ENCODE measurements at places on chromosomes 11 and 22.

GRCh38 chr22:43881091-43882061, 10.4 kb downstream of the PNPLA5 start:
- no peak for DNase-seq

DNA sequence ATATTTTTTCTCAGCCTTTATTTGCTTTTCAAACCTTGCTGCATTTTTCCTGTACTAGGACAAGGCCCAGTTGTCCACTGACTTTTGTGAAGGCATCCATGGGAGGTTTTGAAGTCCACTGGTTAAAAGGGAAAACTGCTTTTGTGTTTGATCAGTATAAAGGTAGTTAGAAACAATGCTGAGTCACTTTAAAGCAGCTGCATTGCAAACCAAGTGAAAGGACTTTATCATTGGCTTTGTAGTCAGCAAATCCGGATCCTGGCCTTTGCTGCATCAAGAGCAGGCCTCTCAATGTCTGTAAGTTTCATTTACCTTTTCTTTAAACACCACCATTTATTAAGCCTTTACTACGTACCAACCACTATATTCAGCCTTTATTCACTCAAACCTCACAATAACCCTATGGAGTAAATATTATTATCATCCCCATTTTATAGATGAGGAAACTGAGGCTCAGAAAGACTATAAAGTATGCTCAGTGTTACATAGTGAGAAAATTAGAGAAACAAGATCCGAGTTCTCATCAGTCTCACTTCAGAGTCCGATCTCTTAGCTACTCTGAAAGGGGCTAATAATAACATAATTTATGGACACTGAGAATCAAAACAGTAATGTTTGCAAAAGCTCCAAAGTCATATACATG, 60.6 kb upstream of the HSD17B12 start:
- DNase-seq: no peak

DNA sequence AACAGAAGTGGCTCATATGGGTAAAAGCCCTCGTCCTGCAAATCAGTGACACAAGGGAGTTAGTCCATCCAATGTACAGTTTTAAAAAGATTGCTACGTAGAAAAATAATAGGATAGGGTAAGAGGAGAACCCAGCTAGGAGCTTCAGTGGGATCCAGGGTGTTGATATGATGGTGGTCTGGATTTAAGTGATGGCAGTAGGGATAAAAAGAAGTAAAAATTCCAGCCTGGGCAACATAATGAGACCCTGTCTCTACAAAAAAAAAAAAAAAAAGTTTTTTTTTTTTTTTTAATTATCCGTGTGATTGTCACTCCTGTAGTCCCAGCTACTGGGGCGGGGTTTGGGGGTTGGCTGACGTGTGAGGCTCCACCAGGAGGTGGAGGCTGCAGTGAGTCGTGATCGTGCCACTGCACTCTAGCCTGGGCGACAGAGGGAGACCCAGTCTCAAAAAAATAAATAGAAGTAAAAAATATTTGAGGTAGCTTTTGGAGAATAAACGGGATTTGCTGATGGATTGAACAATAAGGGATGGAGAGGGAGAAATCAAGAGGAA, 7.0 kb upstream of the L3MBTL2 start:
- DNase-seq: no peak

- DNase-seq: no peak
These were observed 5.1 kb downstream of the JAML start for GRCh38 chr11:118219732-118220131.

DNA sequence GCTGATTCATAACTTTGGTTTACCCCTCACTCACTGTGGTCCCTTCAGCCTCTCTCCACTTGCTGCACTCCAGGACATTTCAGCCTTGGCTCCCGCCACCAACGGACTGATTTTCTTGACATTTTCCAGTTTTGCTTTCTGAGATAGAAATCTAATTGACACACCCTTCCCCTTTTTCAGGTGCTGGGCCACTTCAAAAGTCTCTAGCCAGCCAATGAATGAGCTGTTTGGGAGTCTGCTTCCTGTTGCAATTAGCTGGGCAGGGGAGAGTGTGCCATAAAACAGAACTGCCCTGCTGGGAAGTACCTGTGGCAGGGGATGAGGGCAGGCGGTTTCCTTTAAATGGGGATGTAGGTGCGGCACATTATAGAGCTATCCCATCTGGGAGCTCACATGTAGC, 21.1 kb upstream of the PLET1 start:
- no peak for DNase-seq

GRCh38 chr11:77990981-77991380, 3.5 kb downstream of the INTS4 start:
- DNase-seq: no peak

DNA sequence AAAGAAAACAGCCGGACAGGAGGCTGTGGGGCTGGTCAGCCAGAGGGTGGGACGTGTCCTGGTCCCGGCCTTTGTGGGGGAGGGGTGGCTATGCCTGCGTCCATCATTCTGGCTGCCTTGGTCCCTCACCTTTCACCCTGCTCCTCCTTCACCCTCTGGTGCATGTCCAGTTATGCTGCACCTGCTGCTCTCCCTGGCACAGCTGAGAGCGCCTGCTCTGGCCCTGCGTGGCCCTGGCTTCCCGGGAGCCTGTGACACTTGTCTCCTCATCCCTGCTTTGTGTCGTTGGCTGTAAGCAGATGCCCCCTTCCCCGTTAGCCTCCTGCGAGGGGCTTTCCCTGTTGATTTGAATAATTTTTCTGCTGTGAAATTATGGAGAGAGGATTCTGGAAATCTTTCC, 16.6 kb downstream of the PHRF1 start:
- no peak for DNase-seq

GRCh38 chr22:27930331-27931060, 11.4 kb upstream of the PITPNB start:
- no peak for DNase-seq

DNA sequence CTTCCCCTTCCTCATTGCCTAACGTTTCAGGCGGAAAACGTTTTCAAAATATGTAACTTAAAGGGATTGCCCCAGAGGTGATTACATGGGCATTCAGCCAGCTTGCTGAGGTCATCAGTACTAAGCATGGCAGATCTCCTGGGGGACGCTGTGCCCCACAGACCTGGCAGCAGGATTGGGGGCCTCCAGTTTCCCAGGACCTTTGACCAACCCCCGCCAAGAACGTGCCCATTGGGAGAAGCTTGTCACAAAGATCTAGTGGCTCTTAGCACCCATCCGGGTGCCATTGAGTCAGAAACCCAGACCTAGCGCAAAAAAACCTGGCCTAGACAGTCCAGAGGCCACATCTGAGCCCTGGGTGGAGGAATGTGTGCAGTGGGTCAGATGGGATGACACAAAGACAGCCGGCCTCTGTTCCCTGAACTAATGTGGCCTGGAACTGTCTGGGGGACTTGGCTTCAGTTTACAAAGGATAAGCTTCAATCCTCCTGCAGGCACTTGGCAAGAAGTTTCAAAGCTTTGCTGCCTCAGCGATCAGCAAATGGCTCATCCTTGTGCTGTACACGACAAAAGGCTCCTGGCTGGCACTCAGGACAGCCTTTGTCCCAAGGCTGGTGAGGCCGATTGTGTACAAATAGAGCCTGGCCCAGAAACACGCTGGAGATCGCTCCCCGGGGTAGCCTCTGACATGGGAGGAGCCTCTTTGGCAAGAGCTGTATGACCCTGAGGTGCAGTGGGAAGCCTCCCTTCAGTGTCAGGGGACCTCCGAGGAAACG, 9.5 kb downstream of the C1QTNF6 start:
- no peak for DNase-seq

DNA sequence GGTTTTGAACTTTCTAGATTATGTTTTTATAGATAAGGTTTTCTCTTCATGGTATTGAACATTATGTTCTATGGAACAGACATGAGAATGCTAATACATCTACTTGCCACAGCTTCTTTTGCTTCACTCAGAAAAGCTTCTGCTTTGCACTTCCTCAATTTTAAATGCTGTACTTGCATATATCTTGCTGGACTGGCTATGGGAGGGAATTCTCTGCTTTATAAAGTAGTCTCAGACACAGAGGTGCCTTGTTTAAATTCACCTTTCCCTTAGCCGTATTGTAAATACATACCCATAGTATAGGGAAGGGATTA, 173.9 kb downstream of the DDX10 start:
- no peak for DNase-seq

GRCh38 chr11:102767800-102768199, 12.6 kb downstream of the MMP10 start:
- no peak for DNase-seq

GRCh38 chr11:103673773-103674172, 362.7 kb upstream of the DDI1 start:
- DNase-seq: peak; percentile 20

GRCh38 chr11:27254744-27255446, 108.1 kb downstream of the CCDC34 start:
- peak; percentile 58 for DNase-seq

DNA sequence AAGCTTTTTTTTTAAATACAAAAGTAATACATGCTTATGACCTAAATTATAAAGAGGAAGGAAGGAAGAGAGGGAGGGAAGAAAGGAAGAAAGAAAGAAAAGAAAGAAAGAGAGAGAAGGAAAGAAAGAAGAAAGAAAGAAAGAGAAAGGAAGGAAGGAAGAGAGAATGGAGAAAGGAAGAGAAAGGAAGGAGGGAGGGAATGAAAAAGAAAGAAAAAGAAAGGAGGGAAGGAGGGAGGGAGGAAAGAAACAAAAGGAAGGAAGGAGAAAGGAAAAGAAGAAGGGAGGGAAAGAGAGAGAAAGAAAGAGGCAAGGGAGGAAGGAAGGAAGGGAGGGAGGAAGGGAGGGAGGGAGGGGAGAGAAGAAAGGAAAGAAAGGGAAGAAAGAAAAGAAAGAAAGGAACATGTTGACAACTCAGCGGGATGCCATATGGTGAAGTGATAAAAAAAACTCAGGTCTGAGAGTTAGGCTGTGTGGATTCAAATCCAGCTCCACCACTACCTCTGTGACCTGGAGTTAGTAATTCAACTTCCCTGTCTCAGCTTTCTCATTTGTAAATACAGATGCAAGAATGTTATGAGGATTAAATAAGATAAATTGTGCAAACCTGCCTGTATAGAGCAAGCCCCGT, 9.6 kb upstream of the EED start:
- no peak for DNase-seq

DNA sequence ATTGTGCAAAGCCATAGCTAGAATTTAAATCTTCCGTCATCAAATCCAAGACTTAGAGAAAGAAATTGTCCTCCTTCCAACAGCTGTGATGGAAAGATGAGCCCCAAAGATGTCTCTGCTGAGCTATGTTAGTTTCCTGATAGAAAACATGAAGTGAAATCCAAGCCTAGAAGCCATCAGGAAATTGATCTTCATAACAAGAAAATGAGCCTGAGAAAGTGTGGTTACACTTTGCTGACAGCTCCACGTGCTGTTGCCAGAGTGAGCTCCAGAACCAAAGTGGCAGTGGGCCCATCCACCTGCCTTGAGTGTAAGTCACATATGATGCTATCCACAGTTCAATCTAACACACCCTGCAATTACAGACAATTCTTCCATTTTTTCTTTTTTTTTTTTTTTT, 58.0 kb upstream of the UBASH3B start:
- no peak for DNase-seq

DNA sequence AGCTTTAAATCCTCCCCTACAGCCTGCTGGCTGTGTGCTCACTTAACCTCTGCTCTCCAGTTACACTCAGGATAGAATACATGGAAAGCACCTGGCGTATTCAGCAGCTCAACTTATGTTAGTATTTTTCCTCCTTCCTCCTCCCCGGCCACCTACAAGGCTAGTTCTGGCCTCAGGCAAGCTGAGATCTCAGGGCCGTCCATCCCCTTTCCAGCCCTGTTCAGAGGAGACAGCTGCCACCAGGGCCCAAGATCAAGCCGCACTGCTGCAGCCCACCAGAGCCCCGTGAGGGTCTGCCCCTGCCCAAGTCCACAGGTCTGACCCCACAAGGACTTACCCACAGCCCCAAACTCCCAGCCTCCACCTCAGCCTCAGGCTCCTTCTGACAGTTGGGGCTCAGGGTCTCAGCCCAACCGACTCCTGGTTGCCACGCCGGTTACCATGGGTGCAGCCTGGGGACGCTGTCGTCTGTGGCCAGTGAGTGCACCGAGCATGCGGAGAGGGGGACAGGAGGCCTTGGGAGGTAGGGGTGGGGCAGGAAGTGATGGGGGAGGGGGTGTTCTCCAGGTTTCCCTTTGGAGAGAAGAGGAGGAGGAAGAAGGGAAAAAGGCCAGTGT, at the start of gene C11orf16:
TSS of gene C11orf16 (minus strand) at position 384 of the 617 bp plus-strand sequence. CDS start 639 bp downstream, outside the sequence.
- DNase-seq: no peak

GRCh38 chr22:27918341-27919221, 475 bp downstream of the PITPNB start:
- DNase-seq: no peak

DNA sequence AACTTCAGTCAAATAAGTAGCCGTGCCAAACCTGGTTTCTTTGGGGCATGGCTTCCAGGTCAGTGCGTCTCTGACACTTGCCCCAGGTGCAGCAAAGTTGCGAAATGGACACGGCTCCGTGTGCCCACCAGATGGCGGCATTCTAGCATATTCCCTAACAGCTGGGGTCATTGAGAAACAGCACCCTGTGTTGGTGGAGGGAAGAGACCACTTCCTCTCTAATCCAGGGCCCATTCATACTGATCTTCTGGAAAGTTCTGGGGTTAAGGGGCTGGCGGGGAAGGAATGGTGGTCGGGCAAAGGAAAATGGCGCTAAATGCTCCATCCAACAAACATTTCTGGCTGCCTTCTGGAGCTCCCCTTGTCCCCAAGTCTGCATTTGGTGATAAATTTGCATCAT, 141.2 kb upstream of the TIMP3 start:
- DNase-seq: no peak

DNA sequence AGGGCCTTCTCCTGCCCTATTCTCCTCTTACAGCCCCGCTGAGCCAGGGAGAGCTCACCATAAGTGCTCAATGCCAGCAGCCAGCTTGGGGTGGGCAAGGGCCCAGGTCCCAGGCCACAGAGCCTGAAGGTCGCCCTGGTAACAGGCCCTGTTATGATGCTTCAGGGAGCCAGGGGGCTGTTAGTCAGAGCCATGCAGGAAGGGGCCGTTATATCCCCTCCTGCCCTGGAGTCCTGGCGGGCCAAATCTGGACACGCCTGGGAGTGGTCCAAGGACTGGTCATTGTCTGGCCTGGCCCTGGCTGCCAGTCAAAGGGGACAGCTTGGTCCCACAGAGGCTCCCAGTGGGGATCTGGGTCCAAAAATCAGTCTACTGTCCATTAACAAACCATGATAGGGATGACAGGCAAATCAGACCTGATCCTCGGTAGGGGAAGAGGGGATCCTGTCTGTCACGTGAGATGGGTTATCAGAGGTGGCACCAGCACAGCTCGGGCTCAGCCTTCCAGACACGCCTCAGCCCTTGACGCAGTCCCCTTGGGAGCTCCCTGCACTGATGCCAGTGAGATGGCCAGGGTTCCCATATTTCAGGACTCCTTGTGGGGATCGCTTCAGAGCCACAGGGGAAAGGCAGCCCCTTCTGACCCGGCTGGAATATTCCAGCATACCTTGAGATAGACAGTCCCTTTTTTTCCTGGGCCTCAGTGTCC, 55.9 kb downstream of the LRRC32 start:
- no peak for DNase-seq
